Activated CD4-positive, alpha-beta memory T cell treated with anti-CD3 and anti-CD28 coated beads for 36 hours (primary cell): ENCODE measurements at places on chromosomes 12 and 14. TPM values are rescaled to one million over a fixed set of nuclear protein-coding genes. Genes with fewer than 3 reads are reported as not detected.

GRCh38 chr12:48869191-48869590, 3.5 kb upstream of the RND1 start:
- H3K27ac ChIP-seq = no peak overlapping the region
- no peak for DNase-seq
- H3K36me3 ChIP-seq = no peaks in the 10 kb centered on the region
- peaks cover 1% of the 10 kb centered on the region for H3K27me3 ChIP-seq

- H3K36me3 ChIP-seq = no peaks in the 10 kb centered on the region
- DNase-seq = no peak
- H3K27me3 ChIP-seq = no peaks in the 10 kb centered on the region
- H3K4me1 ChIP-seq = no peaks in the 10 kb centered on the region
- no peak overlapping the region for H3K27ac ChIP-seq
These were observed 127.3 kb downstream of the ATP23 start for GRCh38 chr12:58068706-58069105.

DNA sequence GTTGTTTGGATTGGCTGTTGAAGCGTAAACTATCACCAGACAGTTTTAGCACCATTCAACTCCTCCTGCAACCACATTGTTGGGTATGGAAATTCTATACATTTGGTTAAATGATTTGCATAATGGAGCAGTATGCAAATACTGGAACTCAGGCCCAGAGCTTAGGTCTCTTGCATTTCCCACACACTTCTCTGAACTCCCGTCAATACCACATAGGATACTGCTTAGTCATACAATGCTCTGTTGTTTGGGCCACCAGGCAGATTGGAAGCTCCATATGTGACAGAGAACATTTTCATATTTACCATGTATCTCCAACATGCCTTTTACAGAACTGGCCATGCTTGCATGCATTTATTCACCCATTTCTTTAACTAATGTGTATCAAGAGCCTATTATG, 78.0 kb downstream of the IFNG start:
- no peak overlapping the region for H3K4me3 ChIP-seq
- no peaks in the 10 kb centered on the region for H3K27me3 ChIP-seq
- DNase-seq = no peak
- H3K4me1 ChIP-seq = peaks cover 17% of the 10 kb centered on the region

APOF gene
- not detected for total RNA-seq

ATN1 gene
- total RNA-seq = 37.8 TPM

SLC8A3 gene
- 0.31 TPM for total RNA-seq
